ENCODE measurements at places on chromosomes 6 and 20. TPM values are rescaled to one million over a fixed set of nuclear protein-coding genes. Genes with fewer than 3 reads are reported as not detected.

The ZFP57 gene
- total RNA-seq, result not detected

DNA sequence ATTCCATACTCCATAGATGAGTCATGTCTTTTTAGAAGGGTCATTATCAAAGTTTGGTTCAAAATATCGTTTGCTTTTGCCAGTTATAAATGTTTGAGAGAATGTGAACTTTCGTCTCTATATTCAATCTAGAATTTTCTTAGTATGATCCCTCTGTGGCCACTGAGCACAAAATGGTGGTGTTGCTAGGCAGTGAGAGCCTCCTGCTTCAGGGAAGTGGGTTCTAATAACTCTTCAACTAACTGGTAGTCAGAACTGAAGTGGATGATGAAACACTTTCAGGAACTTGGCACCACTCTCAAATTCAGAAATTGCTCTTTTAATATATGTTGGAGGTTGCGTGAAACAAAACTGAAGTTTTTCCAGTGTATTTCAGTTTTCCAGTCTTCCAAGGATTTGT is 125.0 kb upstream of the DOK5 start:
- no peak for DNase-seq

GRCh38 chr20:62524505-62524911 is 48.7 kb upstream of the GATA5 start:
- DNase-seq, result no peak

- DNase-seq, result peak; percentile 38
Observed at GRCh38 chr6:166786704-166787293, 159.7 kb upstream of the RPS6KA2 start.

DNA sequence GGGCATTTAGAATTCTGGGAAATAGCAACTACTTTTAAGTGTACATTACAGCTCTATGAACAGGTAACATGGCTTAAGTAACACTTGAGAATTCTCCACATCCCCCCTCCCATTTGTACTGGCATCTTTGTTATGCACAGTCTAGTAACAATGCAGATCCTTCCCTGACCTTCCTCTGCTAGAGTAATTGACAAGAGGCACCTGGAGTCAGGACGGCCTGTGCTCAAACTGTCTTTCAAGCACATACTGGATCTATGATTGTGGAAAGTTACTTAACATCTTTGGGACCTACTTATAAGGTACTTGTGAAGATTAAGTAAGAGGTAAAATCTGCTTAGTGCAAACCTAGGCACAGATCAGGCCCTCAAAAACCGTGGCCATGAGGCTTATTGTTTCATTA is 21.9 kb upstream of the GSTA3 start:
- DNase-seq, result no peak
